ENCODE measurements at places on chromosomes 6 and 20.

- DNase-seq = no peak
Observed at GRCh38 chr6:120576061-120576460, 758.2 kb downstream of the TBC1D32 start.

GRCh38 chr20:59149678-59150504 lies 13.7 kb upstream of the ZNF831 start:
- no peak for DNase-seq

GRCh38 chr20:2604506-2604835 lies 48.0 kb upstream of the NOP56 start:
- no peak for DNase-seq

DNA sequence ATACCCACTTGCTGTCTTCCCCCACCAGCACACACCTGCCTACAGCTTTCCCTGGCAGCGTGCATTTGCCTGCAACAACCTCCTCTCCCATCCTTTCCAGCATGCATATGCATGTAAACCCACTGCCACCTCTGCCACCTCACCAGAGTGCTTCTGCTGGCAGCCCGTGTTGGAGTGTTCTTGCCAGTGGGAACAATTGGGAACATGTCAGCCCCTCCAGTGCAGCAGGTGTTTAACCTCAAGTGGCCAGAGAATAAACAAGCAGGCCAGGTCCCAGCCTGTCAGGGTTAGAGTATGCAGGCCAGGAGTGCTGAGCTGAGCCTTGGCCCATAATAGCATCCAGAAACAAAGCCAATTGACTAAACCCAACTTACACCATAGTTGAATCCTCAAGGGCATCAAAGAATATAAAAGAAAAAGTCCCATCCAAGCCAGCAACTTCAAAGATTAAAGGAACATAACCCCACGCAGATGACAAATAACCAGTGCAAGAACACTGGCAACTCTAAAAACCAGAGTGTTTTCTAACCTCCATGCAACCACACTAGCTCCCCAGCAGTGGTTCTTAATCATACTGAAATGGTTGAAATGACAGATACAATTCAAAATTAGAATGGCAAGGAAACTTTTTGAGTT lies 1212.1 kb upstream of the CITED2 start:
- peak; percentile 14 for DNase-seq

DNA sequence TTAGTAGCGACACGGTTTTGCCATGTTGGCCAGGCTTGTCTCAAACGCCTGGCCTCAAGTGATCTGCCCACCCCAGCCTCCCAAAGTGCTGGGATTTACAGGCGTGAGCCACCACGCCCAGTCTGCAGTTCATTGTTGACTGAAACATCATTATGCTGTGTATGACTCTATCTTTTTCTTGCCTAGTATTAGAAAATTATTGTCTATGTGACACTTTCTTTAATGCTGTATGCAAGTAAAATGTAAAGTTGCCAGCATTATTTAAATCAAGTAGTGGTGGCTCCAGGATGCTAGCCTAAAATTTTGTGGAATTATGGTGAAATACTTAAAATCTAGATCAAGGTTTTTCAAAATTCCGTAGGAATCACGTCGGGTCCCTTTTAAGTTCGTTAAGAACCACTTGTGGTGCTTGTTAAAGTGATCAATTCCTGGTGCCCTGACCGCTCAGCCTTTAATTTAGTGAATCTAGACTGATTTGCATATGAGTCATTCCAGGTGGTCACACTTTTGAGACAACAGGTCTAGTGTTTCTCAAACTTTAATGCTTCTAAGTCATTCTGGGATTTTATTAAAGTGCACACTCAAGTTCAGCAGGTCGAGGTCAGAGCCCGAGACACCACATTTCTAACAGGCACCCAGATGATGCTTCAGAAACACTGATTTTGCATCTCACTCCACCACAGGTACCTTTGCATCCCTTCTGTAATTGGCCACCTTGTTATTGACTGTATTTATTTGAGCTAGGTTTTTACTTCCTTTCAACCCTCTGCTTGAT lies 132.6 kb upstream of the MTHFD1L start:
- DNase-seq = peak; percentile 39

DNA sequence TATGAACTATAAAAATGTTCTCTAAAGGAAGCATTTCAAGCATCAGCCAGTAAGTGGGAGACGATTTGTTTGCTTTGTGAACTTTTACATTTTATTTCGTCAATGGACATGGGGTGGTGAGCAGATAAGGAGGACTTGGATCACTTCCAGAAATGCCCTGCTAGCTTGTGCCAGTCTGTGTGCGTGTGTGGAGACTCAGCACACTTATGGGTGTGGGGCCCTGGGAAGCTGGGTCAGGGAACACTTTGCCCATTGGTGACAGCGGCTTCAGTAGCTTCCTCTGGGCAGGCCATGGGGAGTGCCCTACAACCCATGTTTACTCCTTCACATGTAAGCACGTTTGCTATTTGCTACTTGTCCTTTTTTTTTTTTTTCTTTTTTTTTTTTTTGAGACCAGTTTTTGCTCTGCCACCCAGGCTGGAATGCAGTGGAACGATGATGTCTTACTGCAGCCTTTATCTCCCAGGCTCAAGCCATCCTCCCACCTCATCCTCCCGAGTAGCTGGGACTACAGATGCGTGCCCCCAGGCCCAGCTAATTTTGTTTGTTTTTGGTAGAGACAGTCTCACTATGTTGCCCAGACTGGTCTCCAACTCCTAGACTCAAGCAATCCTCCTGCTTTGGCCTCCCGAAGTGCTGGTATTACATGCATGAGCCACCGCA lies 24.2 kb downstream of the PRDM1 start:
- no peak for DNase-seq

DNA sequence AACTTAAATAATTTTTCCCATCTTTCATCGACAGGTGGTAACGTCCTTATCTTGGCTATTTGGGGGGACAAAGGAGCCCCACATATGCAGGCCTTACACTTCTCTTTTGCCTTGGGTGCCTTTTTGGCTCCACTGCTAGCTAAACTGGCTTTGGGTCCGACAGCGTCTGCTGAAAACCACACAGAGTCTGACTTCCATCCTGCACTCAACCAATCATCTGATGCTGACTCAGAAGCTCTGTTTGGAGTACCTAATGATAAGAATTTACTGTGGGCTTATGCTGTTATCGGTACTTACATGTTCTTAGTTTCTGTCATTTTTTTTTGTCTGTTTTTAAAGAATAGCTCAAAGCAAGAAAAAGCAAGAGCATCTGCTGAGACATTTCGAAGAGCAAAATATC lies 178.5 kb downstream of the SLC16A10 start:
- DNase-seq = no peak

GRCh38 chr20:10061641-10062040 lies 26.9 kb downstream of the ANKEF1 start:
- DNase-seq = no peak

DNA sequence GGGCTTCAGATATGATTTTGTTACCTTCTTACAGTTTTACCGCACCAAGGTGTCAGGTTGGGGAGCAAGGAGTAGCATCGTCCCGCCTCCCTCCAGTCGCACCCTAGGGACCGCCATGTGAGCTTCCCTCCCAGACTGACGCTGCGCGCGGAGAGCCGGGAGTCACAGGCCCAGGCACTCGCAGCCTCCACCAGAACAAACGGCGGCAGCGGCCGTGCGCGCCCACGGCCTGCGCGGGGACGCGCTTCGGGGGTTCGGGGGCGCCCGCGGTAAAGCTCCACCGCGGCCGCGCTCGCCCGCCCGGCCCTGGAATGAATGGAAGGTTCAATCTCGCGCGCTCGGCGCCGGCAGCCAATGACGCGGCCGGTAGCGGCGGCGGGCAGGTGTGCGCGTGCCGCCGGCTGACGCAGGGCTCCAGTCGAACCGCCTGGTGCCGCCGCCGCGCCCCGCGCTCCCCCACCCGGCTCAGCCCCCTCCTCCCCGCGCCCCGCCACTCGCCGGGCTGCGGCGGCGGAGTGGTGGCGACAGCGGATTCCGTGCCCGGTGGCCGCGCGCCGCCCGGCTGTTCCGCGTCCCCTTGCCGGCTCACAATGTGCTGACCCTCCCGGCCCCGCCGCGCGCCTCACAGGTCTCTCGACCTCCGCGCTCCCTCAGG lies 16.5 kb upstream of the LIN28B start:
- DNase-seq = no peak

GRCh38 chr6:82568290-82568993 lies 204.8 kb downstream of the TPBG start:
- DNase-seq = no peak

GRCh38 chr20:10679269-10679668 lies 5.5 kb upstream of the JAG1 start:
- no peak for DNase-seq

GRCh38 chr20:18072532-18072931 lies 14.8 kb upstream of the OVOL2 start:
- DNase-seq = no peak

DNA sequence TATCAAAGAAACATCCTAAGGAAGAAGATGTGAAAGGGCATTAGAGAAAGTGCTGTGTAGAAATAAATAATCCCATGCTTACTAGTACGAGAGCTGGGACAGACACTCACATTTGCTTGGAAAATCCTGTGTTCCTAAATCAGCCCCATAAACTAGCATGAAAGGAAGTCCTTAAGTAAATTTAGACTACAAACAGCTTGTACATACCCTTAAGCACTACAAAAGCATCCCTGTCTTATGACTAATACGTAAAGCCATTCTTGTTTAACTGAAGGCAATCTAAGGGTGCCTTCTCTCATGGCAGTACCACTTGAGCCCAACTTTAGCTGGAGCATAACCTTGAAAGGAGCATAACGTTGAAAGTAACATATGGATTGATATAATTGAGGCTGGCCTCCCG lies 15.4 kb upstream of the FOXQ1 start:
- DNase-seq = no peak

DNA sequence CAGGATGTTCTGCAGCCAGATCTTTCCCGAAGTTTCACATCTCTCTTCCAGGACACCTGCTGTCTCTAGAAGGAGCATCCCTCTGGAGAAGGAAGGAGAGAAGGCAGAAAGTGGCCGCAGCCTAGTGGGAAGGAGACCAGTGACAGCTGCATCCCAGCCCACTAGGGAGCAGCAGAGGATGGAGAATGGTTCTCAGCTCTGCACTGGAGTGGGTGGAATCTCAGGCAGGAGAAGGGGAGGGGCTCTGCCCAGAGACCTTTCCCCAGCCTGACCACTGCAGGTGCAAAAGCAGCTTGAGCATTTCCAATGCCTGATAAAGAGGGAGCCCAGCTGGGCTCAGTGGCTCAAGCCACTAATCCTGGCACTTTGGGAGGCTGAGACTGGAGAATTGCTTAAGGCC lies 32.3 kb downstream of the NCR2 start:
- peak; percentile 37 for DNase-seq

DNA sequence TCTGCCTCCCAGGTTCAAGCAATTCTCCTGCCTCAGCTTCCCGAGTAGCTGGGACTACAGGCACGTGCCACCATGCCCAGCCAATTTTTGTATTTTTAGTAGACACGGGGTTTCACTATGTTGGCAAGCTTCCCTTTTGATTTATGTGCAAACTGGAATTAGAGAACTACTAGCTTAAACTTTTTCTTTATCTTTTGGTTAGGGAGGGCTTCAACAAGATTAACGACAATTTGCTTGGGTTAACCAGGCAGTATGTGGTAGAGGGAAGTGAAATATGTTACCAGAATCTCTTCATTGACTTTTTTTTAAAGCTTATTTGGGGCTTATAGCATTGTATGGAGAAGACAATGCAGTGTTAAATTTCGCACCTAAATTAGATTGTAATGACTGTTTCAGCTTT lies 9.0 kb downstream of the MYO6 start:
- no peak for DNase-seq

GRCh38 chr6:155089746-155090145 lies 94.6 kb downstream of the TIAM2 start:
- no peak for DNase-seq

DNA sequence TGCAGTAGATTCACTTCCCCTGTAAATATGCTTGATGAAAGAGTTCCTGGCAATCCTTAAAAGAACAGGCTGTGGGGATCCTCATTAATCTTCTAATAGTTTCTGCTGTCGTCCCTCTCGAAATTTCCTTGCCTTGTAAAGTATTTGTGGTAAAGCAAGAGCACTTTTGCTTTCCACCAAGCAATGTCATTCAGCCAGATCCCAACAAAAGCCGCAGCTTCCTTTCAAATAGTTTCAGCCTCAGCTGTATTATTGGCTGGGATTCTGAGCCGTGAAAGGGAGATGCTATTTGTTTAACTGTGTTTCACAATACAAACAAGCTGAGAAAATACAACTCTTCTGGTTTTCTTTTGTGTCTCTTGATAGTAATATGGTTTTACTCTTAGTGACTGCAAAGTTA lies 48.9 kb upstream of the EPHA7 start:
- DNase-seq = no peak

DNA sequence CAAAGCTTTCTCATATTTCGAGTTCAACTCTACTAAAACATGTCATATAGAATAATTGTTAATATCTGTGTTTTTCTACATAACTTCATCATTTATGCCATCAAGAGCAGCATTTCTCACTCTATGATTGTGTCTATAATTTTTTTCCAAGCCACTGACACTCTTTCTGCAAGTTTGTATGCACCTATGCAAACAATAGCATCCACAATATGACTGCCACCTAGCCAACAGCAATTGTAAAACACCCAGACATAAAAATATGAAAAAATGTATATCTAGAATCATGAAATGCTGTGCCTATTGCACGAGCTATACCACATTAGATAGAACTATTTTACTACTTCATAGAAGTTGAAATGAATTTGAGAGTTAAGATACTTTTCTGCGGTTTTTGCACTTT lies 286.5 kb upstream of the MARCKS start:
- no peak for DNase-seq

DNA sequence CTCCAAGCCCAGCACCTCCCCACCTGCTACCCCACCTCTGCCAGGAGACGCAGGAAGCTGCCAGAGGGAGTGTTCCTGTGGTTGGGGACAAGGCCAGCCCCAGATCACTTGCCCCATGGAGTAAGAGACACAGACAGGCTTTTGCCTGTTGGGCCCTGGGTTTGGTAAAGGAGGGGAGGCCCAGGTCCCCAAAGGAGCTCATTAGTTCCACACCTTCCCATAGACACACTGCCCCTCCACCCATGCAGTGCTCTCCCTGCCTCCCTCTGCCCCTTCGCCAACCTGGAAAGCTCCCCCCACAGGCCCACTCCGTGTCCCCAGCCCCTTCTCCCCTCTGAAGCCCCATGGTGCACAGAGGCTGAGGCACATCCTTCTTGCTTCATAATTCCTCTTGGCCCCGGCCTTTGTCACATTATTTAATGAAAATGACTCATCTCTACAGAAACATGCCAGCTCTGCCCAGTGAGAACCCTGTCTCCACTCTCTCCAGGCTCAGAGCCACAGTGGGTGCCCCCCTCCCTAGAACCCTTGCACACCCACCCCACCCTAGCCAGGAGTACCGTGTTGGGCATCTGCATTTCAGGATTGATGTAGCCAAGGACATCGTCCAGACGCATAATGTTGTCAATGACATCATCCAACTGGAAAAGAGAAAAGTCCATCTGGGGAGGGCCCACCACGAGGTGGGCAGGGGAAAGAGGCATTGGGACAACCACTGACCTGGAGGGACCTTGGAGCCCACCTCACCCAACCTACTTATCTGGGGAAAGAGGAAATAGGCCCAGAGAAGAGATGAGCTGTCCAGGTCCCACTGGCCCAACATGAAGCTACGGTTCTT lies 46.0 kb downstream of the TFEB start:
- no peak for DNase-seq

Data from GM13977 (cell line).